ENCODE measurements at places on chromosomes 2 and 18.

GRCh38 chr2:227827143-227827542, 13.5 kb downstream of the CCL20 start:
- DNase-seq, result no peak

- no peak for DNase-seq
Measured at GRCh38 chr2:136091899-136092298, 26.1 kb downstream of the CXCR4 start.

GRCh38 chr18:78158943-78159342, 820.7 kb upstream of the SALL3 start:
- no peak for DNase-seq

- peak; percentile 7 for DNase-seq
Measured at GRCh38 chr2:181904022-181904632, 12.6 kb downstream of the ITPRID2 start.

GRCh38 chr2:189580241-189580651, 340 bp downstream of the SLC40A1 start:
- peak; percentile 18 for DNase-seq

GRCh38 chr2:7015007-7015950, 98.1 kb downstream of the RNF144A start:
- no peak for DNase-seq

- no peak for DNase-seq
Measured at GRCh38 chr18:6150430-6150829, 255.1 kb upstream of the TMEM200C start.

GRCh38 chr2:31511376-31511775, 69.4 kb downstream of the SRD5A2 start:
- DNase-seq, result no peak

- DNase-seq, result no peak
Measured at GRCh38 chr18:58032233-58032632, 11.8 kb upstream of the NEDD4L start.

DNA sequence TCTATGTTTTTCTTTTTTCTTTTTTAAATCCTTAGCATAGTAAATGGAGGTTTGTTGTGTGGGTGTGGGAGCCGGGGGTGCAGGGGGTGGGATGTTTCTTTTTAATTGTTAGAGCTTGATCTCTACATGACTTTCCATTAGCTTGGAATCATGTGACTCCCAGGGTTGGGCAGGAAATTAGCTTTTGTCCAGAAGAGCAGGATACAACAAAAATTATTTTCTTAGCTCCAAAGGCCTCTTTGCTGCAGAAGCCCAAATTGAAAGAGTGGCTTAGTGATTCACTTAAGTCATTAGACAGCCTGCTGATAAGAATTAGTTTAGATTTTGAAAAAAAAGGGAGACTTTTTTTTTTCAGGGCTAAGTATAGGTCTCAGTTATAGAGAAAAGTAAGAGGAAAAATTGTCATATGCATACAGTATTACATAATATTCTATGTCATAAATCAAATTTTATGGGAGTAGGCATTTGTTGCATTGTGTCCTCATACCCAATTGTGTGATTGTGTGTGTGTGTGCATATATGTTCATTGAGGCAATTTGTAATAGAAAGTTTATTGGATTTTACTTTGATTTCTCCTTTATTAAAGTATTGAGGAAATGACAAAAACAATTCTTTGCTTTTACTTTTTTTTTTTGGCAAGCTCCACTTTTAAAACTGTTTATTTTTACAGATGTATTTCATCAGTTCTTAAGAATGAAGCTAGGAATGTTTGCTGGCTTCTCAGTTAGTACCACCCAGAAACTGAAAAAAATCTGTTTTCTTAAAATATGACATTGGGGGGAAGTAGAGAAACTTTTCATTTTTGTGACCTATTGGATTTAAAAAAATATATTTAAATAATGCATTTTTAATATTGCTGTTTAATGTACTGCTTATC, 47.4 kb downstream of the TSPYL6 start:
- no peak for DNase-seq
